ENCODE measurements at places on chromosomes 5 and 9.
A peak's percentile ranks its signal among the peaks of the same experiment; 100 is the strongest.

DNA sequence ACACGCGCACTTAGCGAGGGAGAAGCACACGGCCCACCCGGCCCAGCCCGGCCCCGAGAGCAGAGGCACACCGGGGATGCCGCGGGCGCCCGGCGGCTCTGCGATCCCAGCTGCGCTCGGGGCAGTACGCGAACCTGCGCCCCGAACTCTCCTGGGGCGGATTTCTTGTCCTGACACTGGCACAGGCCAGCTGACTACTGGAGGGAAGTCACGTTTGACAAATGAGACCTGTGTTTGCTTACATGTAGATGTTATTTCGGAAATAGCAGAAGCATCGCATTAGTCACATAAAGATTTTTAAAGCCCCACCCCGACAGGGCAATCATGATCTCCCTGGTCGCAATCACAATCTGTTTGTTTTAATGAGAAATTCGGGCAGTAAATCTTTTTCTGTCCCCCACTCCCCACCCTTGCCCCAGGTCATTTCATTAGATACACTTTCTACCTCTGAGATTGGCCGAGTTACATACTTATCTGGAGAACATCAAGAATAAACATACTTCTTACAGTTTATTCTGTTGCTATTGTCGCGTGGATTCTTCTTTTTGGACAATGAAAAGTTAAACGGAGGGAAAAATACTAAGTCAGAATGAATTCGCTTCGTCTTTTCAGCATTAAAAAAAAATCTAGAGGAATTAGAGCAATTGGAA, 518.9 kb downstream of the CTNND2 start:
- no peaks in the 10 kb centered on the region for H3K4me1 ChIP-seq
- DNase-seq = peak; percentile 39
- no peak overlapping the region for H3K27ac ChIP-seq
- H3K4me3 ChIP-seq = no peak overlapping the region

DNA sequence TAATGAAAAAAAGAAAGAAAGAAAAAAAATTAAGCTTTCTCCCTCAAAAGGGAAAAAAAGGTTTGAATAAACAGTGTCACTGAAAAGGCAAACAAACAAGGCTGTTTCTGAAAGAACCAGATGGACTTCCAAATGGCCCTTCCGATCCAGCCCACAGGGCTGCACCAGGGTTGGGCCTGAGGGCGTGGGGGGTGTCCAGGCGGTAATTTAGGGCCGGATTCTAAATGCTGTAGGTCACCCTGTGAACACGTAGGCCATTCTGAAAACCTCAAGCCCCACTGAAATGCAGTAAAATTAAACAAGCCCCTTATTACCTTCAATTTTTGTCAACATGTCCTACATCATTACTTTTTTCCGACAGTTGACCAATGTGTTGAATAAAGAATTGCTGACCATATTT, 132.1 kb downstream of the HSD17B3 start:
- peaks cover 12% of the 10 kb centered on the region for H3K27me3 ChIP-seq
- no peak for DNase-seq
- no peaks in the 10 kb centered on the region for H3K36me3 ChIP-seq
- no peak overlapping the region for H3K27ac ChIP-seq
- no peak overlapping the region for H3K4me3 ChIP-seq

DNA sequence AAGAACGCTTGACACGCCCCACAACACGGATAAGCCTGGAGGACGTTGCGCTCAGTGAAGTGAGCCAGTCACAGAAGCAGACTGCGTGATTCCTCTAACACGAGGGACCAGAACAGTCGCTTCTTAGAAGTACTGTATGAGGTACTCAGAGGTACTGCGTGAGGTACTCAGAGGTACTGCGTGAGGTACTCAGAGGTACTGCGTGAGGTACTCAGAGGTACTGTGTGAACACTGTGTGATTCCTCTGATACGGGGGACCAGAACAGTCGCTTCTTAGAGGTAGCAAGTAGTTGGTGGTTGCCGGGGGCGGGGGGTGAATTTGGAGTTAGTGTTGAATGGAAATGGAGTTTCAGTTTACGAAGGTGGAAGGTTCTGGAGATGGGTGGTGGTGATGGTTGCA, 5.8 kb downstream of the NDUFS6 start:
- H3K27me3 ChIP-seq = no peaks in the 10 kb centered on the region
- no peak overlapping the region for H3K4me3 ChIP-seq
- H3K4me1 ChIP-seq = peaks cover 4% of the 10 kb centered on the region
- DNase-seq = peak; percentile 6
- H3K27ac ChIP-seq = no peak overlapping the region

GRCh38 chr5:131384173-131384572, 120.3 kb downstream of the CDC42SE2 start:
- peaks cover 9% of the 10 kb centered on the region for H3K36me3 ChIP-seq
- no peaks in the 10 kb centered on the region for H3K27me3 ChIP-seq
- peaks cover 17% of the 10 kb centered on the region for H3K4me1 ChIP-seq
- DNase-seq = no peak

DNA sequence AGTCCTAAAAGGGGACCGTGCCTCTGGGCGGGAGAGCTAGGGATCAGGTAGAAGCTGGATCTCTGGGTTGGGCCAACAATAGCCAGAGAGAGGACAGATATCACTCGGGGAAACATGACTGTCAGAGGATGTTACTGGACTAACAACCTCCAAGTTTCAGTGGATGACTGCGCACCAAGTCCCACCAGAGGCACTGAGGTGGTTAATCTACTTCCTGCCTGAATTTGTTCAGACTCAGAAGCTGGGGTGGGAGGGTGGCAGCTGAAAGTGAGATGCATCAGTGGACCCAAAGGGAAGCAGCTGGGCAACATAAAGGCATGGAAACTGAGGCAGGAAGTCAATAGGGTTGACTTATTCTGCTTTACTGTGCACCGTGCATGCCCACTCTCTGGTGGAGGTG, 130.1 kb upstream of the SLC44A1 start:
- no peaks in the 10 kb centered on the region for H3K4me1 ChIP-seq
- H3K4me3 ChIP-seq = no peak overlapping the region
- no peaks in the 10 kb centered on the region for H3K36me3 ChIP-seq
- no peak for DNase-seq
- no peak overlapping the region for H3K27ac ChIP-seq

GRCh38 chr9:9913276-9913832, 699.4 kb downstream of the PTPRD start:
- H3K4me3 ChIP-seq = no peak overlapping the region
- no peaks in the 10 kb centered on the region for H3K36me3 ChIP-seq
- no peaks in the 10 kb centered on the region for H3K27me3 ChIP-seq
- no peaks in the 10 kb centered on the region for H3K4me1 ChIP-seq
- no peak overlapping the region for H3K27ac ChIP-seq

DNA sequence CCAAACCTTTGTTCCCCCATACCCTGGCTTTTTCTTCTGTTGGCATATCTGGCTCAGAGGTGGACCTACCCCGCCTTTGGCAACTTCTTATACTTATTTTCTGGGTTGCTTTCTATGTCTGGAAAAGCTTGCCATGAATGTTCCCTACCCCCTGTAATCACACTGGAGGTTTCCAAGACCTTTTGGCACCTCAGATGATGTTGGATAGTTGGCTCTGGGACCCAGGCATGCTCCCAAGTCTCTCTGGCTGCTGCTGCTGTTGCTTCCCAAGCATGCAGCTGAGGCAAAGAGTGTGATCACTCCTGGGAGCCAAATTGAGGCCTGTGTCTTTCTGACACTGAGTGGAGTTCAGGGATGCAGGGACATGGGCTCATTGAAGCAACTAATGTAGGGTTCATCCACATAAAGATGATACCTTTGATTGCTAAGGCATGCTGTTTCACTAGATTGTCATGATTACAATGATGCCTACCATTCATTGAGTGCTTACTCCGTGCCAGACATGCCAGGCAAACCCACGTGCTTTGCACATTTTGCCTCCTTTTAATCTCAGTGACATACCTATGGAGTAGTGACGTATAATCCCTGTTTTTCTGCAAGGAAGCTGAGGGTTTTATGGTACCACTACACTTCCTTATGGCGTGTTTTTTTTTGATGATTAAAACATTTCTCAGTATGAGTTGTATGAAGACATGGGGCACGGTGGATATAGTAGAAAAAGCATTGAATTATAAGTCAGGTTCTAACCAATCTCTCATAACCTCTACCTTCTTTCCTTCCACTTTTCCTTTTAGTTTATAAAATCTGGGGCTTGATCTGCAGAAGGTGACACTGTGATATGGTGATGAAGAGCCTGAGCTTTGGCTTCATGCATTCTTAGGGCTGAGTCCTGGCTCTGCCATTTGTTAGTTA, 73.1 kb downstream of the ARHGAP26 start:
- H3K4me1 ChIP-seq = peaks cover 21% of the 10 kb centered on the region
- H3K36me3 ChIP-seq = no peaks in the 10 kb centered on the region
- H3K27me3 ChIP-seq = no peaks in the 10 kb centered on the region
- no peak overlapping the region for H3K4me3 ChIP-seq
- H3K27ac ChIP-seq = no peak overlapping the region
- DNase-seq = no peak

DNA sequence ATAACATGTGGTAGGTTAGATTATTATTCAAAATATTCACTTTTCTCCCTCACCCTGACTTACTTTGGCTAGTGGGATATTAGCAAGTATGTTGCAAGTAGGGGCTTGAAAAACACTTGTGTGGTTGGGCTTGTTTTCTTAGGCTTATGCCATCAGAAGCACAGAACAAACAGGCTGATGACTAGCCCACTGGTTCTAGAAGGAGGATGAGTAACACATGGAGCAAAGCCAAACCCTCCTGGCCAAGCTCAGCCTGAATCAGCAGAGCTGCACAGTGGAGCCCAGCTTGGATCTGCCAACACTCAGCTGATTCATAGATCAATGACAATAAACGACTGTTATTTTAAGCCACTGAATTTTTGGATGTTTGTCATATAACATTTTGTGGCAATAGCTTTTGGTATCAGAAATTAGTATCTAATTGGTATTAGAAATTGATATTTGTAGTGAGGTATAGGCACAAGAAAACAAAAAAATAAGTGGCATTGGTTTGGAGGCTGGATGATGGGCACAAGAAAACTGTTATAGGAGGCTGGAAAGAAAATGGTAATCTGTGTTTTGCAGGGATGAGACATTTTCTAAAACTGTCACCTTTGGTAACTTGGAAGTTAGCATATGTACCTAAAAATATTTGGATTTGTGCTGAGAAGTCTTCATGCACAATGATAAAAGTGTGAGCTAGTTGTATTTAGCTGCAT, 46.1 kb upstream of the ZBED3 start:
- peak; percentile 38 for DNase-seq
- H3K27me3 ChIP-seq = peaks cover 64% of the 10 kb centered on the region
- H3K27ac ChIP-seq = no peak overlapping the region
- H3K4me3 ChIP-seq = no peak overlapping the region

DNA sequence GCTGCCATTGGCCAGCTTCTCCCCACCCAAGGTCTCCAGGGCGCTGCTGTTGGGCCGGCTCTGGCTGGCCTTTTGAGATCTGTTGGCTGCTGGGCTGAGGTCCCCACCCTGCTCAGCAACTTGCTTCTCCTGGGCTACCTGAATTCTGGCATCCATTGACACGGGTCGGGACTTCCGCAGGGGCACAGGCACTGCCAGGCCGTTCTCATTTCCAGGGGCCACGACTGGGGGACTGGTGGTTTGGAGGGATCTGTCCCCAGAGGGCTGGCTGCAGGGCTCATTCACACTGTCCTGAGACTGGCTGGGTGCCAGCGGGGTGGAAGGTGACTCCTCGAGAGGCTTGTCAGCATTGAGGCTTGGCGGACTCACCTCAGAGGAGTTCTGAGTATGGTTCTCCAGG, 87.1 kb upstream of the FBXW11 start:
- DNase-seq = no peak
- peaks cover 10% of the 10 kb centered on the region for H3K4me1 ChIP-seq
- no peak overlapping the region for H3K27ac ChIP-seq
- H3K36me3 ChIP-seq = peaks cover 31% of the 10 kb centered on the region
- no peak overlapping the region for H3K4me3 ChIP-seq
- no peaks in the 10 kb centered on the region for H3K27me3 ChIP-seq
